ENCODE measurements at places on chromosomes 4 and X. TPM values are rescaled to one million over a fixed set of nuclear protein-coding genes. Genes with fewer than 3 reads are reported as not detected.

DNA sequence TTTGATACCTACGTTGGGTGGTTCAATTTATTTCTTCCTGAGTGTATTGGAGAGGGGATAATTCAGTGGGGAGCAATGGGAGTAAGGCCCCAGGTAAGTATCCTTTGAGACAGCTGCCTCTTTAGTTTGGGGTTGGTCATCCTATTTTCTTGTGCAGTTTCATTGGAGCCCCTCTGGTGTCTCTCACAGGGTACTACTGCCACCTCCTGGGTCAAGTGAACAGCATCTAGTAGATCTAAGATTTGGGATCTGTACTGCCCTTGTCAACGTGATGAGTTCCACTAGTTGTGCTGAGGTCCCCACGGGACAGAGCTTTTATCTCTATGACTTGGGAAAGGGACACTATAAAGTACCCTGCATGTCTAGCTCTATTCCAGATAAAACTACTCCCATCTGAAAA lies 80.6 kb downstream of the PBDC1 start:
- DNase-seq = no peak

GRCh38 chrX:13000301-13000811 lies 25.4 kb downstream of the TMSB4X start:
- DNase-seq = no peak

- no peak for DNase-seq
Measured at GRCh38 chr4:143089847-143090246, 94.9 kb upstream of the USP38 start.

DNA sequence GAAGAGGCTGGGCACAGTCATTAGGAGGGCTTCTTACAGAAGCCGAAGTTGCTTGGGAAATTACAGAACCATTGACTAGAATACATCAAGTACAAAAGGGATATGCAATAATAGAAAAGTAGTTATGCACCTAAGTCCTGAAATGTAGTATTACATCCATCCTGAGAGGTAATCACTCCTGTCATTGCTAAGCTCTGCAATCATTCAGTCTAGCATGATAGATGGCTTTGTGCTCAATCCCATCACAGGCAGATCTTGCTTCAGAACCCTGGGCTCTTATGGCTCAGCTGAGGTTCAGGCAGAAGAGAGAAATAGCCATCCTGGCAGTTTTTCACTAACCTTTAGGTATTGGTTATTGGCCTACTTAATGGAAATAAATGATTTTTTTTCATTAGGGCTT lies 231.7 kb upstream of the AFF2 start:
- no peak for DNase-seq

- DNase-seq = no peak
Measured at GRCh38 chr4:133157460-133158160, 8.5 kb downstream of the PCDH10 start.

Gene FRMD7
- total RNA-seq = not detected

DNA sequence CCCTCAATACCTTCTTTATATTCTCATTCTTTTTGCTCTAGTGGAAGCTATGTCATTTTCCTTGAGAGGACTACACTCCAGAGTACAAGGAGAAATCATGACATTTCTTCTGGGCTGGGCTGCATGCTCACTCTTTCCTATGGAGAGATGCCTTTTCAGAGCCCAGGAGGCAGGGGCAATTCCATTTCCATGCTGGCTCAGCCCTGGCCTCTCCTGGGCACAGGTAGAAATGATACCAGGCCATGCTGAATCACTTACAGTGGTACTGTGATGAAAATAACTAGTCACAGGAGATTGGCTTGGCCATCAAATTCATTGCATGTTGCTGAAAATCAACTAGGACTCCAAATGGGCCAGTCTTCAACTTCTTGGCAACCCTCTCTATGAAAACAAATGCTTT lies 34.0 kb upstream of the PPARGC1A start:
- DNase-seq = no peak

Gene MECP2
- total RNA-seq = 65.5 TPM

GRCh38 chr4:128854433-128854832 lies 44.9 kb downstream of the JADE1 start:
- DNase-seq = no peak

DNA sequence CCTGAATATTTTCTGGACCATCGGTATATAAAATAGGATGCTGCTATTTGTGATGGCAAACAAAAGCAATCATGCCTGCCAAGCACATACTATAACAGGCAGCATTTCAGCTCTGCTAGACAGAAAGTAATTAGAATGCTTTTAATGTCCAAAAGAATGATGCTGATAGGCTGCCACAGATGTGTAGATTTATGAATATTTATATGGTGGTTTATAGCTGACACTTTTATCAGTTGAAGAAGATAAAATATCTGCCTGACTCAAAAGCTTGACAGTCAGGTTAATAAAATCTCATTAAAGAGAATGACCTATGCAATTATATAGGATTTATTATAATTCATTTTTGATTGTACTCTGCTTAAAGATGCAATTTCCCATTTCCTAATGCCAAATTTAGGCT lies 4.0 kb downstream of the BEND4 start:
- DNase-seq = no peak

DNA sequence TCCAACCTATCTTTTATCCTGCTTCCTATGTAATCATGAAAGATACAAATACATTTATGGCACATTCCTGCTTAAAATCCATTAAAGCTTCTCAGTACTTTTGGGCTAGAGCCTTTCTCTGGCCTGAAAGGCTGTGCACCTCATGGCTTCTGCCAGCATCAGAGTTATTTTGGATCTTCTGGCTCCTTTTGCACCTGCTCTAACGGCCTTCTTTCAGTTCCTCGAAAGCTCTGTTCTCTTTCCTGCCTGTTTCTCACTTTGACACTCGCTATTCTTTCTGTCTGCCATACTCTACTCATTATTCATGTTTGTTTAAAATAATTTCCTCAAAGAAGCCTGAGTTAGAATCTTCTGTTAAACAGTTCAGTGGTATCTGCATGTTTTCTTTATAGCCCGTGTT lies 86.0 kb downstream of the LRP2BP start:
- no peak for DNase-seq

DNA sequence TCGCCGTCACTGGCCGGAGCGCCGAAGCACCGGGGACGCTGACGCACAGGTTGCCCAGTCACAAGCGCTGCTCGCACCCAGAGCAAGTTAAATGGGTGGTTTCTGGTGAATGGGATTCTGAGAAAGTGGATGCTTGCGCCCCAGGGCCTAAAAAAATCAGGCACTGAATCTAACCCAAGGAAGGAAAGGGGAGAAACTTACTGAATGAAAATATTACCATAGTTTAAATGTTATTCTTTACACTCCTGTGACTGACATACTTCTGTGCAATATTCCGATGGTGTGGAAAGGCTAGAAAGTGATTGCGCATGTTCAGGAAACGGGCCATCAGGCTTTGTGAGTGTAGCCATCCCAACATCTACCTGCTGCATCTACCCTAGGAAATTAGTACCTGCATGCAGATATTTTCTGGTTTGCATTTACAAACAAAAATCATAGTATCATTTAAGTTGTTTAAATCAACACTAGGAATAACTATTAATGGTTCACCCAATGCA lies 838 bp upstream of the ABCG2 start:
- DNase-seq = no peak

- DNase-seq = no peak
Measured at GRCh38 chr4:9938933-9939332, 82.4 kb downstream of the SLC2A9 start.
